ENCODE measurements at places on chromosomes 2 and 18. TPM values are rescaled to one million over a fixed set of nuclear protein-coding genes. Genes with fewer than 3 reads are reported as not detected.

The C2orf72 gene
- 4.5 TPM for total RNA-seq

The ASB1 gene
- total RNA-seq = 58.7 TPM

The CDK15 gene
- total RNA-seq = not detected

The IAH1 gene
- total RNA-seq = 85.3 TPM

The FAM210A gene
- 23.9 TPM for total RNA-seq

The COL5A2 gene
- total RNA-seq = 87.6 TPM

The HAAO gene
- not detected for total RNA-seq

The AP1S3 gene
- 25.2 TPM for total RNA-seq

The PER2 gene
- 3.3 TPM for total RNA-seq

The TSGA10 gene
- total RNA-seq = 5.1 TPM

The PSMD1 gene
- total RNA-seq = 124 TPM

The DSEL gene
- 0.44 TPM for total RNA-seq

The POTEC gene
- not detected for total RNA-seq

The GBX2 gene
- 3.7 TPM for total RNA-seq

The PLEKHB2 gene
- 71.2 TPM for total RNA-seq

The TCF23 gene
- total RNA-seq = not detected

The ANKRD53 gene
- 0.11 TPM for total RNA-seq

The GAL3ST2 gene
- total RNA-seq = 0.28 TPM

The DNAJB2 gene
- 40.9 TPM for total RNA-seq

The AQP12B gene
- total RNA-seq = not detected

The PCARE gene
- total RNA-seq = not detected

The ZBTB7C gene
- total RNA-seq = 0.09 TPM

The HOXD11 gene
- total RNA-seq = 6.1 TPM

The AGXT gene
- total RNA-seq = not detected

The CCL20 gene
- 4.4 TPM for total RNA-seq

The SLC11A1 gene
- total RNA-seq = 0.24 TPM

The ELMOD3 gene
- total RNA-seq = 14.5 TPM

The FEV gene
- not detected for total RNA-seq

The CFAP65 gene
- total RNA-seq = 0.14 TPM

The KRTCAP3 gene
- total RNA-seq = 0.71 TPM

The DES gene
- 0.17 TPM for total RNA-seq

The DSG1 gene
- total RNA-seq = not detected

The MEP1B gene
- 0.27 TPM for total RNA-seq
